ENCODE measurements at places on chromosomes 1 and 21.

- DNase-seq: no peak
Measured at GRCh38 chr1:85453640-85454194, 11.2 kb downstream of the DDAH1 start.

GRCh38 chr1:16396591-16396990, 29.5 kb downstream of the SZRD1 start:
- no peak for DNase-seq

- DNase-seq: no peak
Measured at GRCh38 chr1:67647814-67648358, 37.1 kb upstream of the GADD45A start.

- no peak for DNase-seq
Measured at GRCh38 chr1:174569240-174569639, 121.5 kb downstream of the GPR52 start.

GRCh38 chr1:56045477-56045876, 533.9 kb downstream of the PLPP3 start:
- DNase-seq: no peak

GRCh38 chr1:216630532-216630931, 92.7 kb downstream of the ESRRG start:
- no peak for DNase-seq

Data from T follicular helper cell (primary cell).